MV-4-11 (cell line): ENCODE measurements at places on chromosomes 1 and 21.

DNA sequence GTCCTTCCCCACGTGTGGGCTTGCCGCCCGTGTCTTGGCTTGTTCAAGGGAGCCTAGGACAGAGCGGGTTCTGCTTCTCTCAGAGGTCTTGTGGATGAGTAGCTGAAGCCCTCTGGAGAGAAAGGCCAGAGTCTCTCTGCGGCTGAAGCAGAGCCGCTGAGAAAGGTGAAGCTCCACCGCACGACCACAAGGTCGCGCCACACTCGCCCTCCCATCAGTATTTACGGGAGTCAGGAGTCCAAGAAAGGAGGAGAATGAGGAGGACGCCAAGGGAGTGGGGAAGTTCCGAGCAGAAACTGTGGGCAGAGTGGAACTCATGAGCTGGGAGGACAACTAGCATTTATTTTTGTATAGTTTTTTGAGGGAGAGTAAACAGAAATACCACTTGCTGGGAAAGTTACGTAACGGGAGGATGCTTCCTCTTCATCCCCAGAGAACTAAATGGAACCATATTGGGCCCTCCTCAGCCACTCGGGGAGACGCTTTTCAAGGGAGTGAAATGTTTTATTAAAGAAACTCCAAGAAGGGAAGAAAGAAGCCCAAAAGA lies 51.6 kb upstream of the HAO2 start:
- DNase-seq: peak; percentile 28

GRCh38 chr1:246425139-246425794 lies 81.8 kb downstream of the SMYD3 start:
- DNase-seq: no peak

DNA sequence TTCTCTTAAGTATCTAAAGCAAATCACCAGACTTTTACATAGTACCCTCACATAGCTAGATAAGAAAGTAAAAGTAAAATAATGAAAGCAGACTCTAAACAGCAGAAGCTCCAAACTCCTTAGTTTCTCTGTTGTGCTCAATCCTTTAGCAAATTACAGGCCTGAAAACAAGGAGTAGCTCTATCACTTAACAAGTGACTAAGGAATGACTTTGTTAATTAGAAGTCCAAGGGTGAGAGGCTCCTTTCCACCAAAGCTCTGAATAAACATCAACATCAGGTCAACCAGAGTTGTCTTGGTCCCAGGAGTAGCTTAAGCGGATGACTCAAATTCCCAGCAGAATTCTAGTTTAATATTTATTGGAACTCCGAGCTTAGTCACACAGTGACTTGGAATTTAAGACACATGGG lies 5.9 kb downstream of the NRIP1 start:
- peak; percentile 16 for DNase-seq

DNA sequence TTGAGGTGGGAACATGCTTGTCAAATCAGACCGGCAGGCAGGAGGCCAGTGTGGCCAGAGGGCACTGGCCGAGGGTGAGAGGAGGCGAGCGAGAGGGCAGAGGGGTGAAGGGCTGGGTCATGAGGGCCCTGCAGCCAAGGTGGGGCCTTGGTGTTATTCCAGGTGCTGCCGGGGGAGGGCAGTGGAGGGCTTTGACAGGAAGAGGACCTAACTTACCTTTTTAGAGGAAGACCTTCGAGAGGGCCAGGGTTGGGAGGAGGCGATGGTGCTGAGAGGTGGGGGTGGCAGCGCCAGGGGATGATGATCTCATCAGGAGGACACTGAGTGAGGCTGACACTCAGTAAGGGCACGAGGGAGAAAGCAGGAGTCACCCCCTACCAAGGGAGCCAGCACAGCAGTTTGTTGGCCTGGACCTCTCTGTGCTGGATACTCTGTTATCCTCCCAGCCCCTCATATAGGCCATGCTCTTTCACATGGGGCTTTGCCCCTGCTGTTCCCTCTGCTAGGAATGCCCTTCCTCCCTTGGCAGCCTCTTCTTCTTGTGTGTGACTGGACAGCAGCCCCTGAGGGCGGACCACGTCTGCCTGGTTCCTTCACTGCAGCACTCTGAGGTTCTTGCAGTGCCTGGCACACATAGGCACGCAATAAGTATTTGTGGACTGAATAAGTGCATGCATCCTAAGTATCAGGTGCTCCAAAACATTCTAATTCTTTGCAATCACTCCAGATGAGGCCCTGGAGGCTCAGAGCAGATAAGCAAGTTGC lies 7.5 kb upstream of the TTC22 start:
- no peak for DNase-seq

GRCh38 chr1:229159668-229160544 lies 111.0 kb upstream of the RAB4A start:
- DNase-seq: peak; percentile 24

DNA sequence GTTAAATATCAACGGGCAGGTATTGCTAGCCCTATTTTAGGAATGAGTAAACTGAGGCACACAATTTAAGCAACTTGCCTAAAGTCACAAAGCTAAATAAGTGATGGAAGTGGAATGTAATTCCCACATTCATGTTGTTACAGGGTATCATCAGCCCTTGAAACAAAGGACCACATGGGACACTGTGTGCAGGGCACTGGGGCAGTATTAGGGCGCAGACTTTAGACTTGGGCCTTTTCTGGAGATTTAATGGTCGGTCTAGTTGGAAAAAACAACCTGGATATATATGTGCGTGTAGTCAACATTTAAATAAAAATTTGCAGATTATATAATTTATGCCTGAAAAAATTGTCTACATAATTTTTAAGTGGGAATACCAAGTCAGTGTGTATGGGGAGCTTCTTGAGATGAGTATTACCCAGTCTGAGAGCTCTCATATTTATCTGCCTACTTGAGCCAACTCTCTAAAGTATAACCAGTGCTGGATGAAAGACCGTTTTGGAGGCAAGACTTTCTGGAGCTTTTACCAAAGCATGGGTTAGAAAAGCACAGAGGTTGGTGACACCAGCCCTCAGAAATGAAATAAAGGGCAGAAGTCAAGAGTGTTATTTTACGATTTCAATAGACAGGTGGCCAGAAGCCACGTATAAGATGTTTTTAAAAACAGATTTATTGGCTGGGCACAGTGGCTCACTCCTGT lies 1.6 kb downstream of the KDM1A start:
- no peak for DNase-seq

GRCh38 chr21:44366586-44367211 lies 13.3 kb downstream of the TRPM2 start:
- DNase-seq: no peak

DNA sequence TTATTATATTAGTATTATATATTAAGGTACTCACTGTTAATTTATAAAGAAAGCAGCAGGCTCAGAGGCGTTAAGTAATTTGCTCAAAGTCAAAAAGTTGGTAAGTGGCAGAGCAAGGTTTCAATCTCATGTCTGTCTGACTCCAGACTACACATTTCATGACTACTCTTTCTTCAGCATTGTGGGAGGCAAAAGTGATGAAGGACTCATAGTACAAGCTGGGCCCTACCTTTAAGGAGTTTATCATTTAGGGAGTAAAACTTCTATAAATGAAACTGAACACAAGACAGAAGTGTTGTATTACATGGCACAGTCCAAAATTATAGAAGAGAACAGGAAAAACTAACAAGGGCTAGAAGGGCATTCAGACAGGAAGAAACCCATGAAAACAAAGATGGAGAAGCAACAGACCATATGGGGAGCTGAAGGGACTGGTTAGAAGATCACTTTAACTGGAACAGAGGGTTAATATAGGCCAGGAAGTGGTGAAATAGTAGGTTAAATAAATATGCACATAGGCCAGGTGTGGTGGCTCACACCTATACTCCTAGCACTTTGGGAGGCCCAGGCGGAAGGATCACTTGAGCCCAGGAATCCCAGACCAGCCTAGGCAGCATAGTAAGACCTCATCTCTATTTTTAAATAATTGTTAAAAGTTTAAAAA lies 11.5 kb downstream of the SORT1 start:
- DNase-seq: no peak

DNA sequence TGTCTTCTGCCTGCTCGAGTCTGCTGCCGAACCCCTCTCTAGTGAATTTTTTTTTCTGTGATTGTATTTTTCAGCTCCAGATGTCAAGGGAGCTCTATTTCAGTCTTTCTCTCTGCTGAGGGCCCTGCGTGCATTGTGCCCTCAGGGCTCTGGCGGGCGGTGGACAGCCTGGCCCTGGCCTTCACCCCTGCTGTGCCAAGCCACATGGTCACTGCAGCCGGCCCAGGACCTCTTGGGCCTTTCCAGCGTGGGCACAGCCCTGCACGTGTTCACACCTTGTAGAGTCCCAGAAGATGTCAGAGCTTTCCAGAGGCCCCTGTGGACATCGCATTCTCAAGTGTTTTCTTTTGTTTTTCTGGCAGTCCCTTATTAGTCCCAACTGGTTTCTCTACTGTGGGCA lies 55.7 kb downstream of the PCNT start:
- no peak for DNase-seq

DNA sequence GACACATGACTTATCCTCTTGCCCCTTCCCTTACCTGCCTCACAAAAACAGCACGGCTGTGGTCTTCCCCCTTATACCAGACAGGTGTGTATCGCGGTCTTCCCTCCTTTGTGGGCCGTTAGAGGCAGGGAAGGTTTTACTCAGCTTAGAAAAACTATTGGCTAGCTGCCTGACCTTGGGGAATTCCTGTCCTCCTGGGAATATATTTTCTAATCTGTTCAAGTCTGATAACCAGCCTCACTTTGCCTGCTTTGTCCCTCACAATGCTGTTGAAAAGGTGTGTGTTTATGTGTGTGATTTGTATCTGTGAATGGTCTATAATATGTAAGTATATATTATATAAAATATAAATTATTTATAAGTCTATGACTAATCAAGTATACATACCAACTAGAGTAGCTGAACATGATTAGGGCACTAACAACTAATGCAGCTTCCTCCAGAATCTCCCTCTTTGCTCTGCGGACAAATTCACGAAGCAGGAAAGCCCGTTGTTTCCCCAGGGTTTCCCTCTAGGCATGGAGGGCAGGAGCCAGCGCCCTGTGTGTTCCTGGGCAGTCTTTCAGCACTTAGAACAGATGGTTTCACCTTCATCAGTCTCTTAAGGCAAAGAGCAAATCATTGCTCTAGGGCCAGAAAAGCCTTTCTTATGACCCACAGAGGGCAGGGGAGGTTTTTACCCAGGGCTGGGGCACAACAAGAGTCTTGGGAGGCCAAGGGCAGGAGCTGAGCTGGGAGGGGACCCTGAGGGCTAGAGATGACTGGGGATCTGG lies 25.6 kb downstream of the SLC26A9 start:
- DNase-seq: no peak

DNA sequence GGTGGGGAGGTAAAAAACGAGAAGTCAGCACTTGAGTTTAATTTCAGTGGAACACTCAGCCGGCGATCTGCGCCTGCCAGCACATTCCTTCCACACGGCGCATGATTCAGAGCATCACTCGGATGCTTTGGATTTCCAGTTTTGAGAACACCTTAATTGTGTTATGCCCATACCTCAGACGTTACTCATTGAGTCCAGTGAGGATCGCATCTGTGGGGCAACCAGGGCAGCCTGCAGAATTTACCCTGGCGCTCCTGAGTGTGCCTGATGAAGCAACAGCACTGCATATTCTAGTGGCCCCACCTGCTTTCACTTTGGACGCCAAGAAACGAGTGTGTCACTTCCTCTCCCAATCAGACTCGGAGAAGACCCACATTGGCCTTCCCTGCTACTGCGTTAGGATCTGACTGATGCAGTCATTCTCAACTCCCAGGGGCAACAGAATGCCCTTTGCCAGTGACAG lies 19.9 kb downstream of the FAM89A start:
- DNase-seq: peak; percentile 24

- peak; percentile 17 for DNase-seq
Observed at GRCh38 chr21:31340942-31341487, 3.0 kb downstream of the TIAM1 start.

DNA sequence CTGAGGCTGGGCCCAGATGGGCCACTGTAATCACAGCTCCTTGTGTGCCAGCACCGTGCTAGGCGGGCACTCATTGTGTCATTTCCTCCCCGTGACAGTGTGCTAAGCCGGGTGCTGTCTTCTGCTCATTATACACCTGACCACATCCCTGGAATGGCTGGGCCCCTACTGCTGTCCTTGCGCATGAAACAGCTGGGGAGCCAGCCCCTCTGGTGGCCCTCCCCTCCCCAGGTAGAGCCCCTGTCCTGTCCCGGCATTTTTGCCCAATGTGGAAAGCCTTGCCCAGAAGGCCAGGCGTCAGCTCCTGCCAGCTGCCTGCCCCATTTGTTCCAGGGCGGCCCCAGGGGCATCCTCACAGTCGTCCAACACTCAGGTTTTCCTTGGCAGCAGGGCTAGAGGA lies 107.4 kb upstream of the CASZ1 start:
- peak; percentile 30 for DNase-seq

DNA sequence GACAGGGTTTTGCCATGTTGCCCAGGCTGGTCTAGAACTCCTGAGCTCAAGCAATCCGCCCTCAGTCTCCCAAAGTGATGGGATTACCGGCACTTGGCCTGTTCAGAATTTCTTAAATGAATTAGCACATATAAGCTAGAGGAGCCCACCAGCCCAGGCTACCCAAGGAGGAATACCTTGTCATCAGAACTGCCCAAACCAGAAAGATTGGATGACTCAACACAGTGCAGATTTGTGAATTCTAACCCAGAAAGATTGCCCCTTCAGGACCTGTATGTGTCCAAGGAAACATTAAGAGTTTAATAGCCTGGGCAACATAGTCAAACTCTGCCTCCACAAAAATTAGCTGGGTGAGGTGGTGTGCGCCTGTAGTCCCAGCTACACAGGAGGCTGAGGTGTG lies 14.0 kb upstream of the LIN9 start:
- DNase-seq: no peak

GRCh38 chr21:32653326-32653901 lies 41.2 kb upstream of the CFAP298 start:
- DNase-seq: no peak

GRCh38 chr21:39518055-39518846 lies 66.5 kb downstream of the SH3BGR start:
- DNase-seq: peak; percentile 39

DNA sequence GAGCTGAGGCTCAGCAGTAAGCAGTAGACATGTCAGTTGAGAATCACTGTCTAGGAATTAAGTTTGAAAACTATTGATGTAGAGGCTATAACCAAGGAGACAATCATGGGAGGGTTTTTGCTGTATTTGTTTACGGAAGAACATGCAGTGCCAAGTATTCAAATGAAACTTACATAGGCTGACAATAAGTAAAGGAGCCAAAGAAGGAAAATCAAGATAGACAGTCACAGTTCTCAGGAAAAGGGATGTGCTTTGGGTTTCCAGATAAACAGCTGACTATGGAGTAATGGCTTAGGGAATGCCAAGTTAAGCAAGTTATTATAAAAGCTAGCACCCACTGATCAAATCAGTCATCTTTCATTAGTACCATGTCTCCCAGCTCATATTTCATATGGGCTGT lies 21.5 kb downstream of the GNG12 start:
- no peak for DNase-seq

- DNase-seq: no peak
Observed at GRCh38 chr1:24438423-24438901, 22.9 kb downstream of the NIPAL3 start.

DNA sequence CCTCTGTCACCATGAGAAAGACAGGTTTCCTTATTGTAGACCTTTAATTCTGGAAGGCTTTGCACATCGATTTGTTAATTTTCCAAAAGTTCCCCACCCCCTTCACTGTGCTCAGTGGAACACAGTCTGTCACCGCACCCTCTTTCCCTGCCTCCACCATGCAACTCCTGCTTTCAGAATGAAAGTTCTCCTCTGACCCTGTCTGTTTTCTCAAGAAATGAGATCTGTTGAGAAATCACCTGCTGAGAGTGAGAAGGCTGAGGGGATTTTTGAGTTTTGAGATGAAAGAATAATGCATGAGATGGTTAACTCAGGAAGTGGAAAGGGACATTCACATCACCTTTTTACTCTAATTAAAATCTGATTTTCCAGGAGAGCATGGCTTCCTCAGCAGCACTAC lies 99.6 kb downstream of the CYYR1 start:
- no peak for DNase-seq

GRCh38 chr1:14922942-14923726 lies 230.4 kb upstream of the TMEM51 start:
- no peak for DNase-seq
